ENCODE measurements at places on chromosomes 2 and 18.

DNA sequence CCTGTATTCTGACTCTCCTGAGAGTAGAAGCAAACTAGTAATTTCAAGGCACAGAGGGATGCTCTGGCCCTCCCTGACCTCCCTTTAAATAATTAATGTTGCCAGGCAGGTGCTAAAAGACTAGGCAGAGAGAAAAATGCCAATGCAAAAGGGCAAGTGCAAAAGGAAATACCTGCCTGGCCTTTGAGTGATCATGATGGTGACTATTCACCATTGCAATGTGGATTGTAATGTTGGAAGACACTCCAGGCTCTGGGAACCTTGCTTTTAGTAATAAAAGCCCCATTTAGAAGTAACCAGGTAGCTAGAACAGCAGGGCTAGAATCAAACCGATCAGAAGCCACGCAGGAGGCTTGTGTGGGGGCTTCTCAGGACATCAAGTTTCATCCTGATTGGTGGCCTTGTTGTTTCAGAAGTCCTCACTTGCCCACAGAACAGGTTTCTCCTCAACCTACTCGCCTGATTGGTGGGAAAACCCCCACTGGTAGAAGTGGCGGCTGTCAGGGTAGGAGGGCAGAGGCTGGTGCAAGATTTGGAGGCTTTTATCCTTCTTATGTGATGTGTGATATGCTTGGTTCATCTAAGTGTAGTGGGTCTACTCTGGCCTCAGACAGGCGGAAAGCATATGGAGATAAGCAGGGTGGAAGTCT is 16.0 kb upstream of the CHRNA1 start:
- no peak for DNase-seq

DNA sequence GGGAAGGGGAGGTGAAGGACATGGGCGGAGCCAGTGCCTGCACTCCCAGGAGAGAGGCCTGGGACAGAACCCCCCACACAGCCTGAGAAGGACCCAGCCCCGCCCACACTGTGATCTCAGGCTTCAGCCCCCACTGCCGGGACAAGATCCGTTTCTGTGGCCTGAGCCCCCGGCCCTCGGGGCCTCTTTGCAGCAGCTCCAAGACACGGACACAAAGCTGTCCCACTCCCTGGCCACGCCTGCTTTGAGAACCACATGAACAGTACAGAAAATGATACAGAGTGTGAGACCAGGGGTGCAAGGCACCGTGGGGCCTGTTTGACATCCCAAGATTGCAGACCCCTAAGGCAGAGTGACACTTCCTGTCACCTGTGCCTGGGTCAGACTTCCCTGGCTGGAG is 74.5 kb downstream of the TWIST2 start:
- no peak for DNase-seq

- no peak for DNase-seq
Observed at GRCh38 chr2:128485761-128486639, 167.3 kb upstream of the HS6ST1 start.

- DNase-seq: no peak
Observed at GRCh38 chr2:125125902-125126301, 1100.8 kb downstream of the CNTNAP5 start.

GRCh38 chr2:204486805-204487204 is 58.5 kb upstream of the PARD3B start:
- no peak for DNase-seq

GRCh38 chr18:34754300-34754699 is 44.2 kb downstream of the DTNA start:
- no peak for DNase-seq

- DNase-seq: no peak
Observed at GRCh38 chr2:146652311-146652710, 1192.5 kb upstream of the ACVR2A start.

DNA sequence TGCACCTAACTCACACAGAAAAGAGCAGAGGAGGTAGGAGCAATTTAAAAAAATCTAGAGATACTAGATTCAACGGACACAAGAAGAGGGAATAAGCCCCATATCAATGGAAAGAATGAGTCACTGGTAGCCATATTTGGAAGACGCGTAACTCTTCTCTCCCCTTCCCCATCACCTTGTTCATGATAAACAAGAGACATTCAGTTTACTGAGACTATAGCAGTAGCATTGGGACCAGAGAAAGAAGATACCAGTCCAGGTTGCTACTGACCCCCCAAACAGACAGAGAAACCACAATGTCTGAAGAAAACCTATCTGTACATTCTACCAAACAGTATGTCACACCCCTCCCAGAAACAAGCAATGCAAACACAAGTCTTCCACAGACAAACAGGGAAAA is 81.1 kb downstream of the SLC66A3 start:
- no peak for DNase-seq

DNA sequence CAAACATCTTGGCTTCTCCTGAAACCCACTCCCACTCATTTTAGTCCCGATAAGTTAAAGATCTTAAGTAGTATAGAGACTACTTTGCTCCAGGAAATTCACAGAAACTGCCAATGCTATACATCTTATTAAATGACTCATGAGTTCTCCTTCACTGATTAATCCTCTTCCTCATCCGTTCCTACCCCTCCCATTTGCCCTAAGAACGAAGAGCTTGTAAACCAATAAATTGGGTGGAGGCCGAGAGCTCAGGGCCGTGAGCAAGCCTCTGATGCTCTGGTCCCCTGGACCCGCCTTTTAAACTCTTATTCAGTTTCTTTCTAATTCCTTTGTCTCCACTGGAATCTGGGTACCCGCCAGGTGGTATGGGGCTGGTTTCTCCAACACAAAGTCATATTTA is 68.6 kb downstream of the METTL8 start:
- DNase-seq: peak; percentile 58

DNA sequence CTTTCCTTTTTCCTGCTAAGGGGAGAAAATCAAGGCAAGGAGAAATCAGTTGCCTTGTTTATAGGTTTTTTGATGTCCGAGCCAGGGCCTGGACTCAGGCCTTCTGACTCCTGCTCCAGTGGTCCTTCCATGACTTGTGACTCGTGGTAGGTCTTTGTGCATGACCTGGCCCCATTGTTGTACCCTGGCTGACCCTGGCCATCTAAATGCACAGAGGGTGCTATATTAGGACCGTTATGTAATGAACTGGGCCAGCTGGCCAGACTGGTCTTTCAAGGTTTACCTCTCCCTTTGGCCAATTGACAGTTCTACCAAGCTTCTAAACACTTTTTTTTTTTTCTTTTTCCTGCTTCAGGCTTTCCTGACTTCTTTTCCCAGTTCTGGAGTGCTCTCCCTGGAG is 81.1 kb downstream of the SETBP1 start:
- DNase-seq: no peak

GRCh38 chr18:23092121-23092520 is 43.2 kb upstream of the CABLES1 start:
- no peak for DNase-seq

GRCh38 chr18:80133124-80133523 is 24.1 kb downstream of the ADNP2 start:
- no peak for DNase-seq

All from Peyer's patch (tissue), 4 donors.